Activated CD4-positive, alpha-beta T cell treated with anti-CD3 and anti-CD28 coated beads, Interleukin-2, amount 50 U/mL, for 24 hours (primary cell): ENCODE measurements at places on chromosomes 2 and 18.

- no peak for DNase-seq
Observed at GRCh38 chr2:100876231-100876860, 56.4 kb downstream of the NPAS2 start.

DNA sequence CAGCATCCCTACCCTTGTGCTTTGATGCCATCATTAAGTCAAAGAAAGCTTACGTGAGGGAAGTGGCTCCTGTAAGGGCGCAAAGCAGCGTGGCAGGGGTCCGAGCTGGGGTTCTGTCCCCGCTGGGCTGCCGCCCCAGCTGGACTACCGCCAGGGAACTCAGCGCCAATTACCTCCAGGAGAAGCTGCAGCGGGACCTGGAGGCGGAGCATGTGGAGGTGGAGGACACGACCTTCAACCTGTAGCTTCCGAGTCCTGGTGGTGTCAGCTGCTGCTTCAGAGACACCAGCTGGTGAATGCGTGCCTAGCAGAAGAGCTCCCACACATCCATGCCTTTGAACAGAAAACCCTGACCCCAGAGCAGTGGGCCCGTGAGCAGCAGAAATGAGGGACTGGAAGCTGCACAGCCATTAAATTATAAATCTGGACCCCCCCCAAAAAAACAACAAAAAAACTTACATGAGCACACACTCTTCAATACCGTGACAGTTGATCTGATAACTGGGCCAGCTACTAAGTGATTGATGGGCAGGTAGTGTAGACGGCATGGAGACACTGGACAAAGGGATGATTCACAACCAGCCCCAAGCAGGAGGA is 20.1 kb upstream of the YES1 start:
- no peak for DNase-seq

- DNase-seq, result no peak
Observed at GRCh38 chr2:67666386-67667053, 269.4 kb downstream of the ETAA1 start.

- no peak for DNase-seq
Observed at GRCh38 chr2:70482401-70482800, 71.2 kb downstream of the TGFA start.
